ENCODE measurements at places on chromosomes 5 and 9. TPM values are rescaled to one million over a fixed set of nuclear protein-coding genes. Genes with fewer than 3 reads are reported as not detected.

GRCh38 chr9:122122468-122122867 lies 29.4 kb upstream of the TTLL11 start:
- DNase-seq = no peak

DNA sequence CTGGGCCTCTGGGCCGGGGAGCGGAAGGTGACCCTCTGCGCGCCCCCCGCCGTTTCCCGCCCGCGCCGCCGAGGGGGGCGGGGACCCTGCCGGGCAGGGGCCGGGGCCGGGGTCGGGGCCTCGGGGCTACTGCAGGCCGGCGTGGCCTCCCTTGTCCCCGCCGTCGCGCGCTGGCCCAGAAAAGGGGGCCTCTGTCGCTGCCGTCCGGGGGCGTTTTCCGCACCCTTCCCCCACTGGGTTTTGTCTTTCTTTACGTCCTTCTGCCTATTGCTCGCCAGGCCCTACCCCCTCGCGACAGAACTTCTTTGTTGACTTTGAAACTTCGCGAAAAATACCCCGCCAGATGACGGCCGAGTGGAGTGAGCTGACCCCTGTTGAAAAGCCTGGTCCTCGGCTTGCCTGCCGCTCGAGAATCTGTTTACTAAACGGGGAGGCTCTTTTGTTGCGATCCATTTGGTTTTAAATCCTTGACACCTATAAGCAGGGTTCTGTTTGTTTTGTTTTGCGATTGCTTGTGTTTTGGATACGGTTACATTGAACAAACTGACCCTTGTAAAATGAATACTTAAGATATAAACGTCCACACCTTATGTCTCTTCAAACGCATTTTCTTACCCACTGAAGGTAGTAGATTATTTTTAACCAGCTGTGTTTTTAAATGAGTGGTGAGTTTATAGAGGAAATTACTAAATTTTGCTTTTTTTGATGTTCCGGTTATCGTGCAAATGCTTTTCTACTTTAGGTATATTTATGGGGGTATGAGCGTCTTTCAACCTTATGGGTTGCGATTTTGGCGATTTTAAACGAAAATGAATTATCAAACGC lies 765 bp downstream of the MARCHF6 start:
- no peak for DNase-seq

GRCh38 chr5:56918054-56918453 lies 8.7 kb downstream of the SETD9 start:
- DNase-seq = no peak

Gene PLCXD3
- total RNA-seq = 9.8 TPM
